Stimulated activated CD8-positive, alpha-beta memory T cell treated with anti-CD3 and anti-CD28 coated beads, Interleukin-4, amount 100 ng/mL, for 1 hour (primary cell): ENCODE measurements at places on chromosomes 16 and 17.

GRCh38 chr17:30493780-30494179 is 16.6 kb downstream of the GOSR1 start:
- DNase-seq: no peak

GRCh38 chr16:53494636-53495035 is 8.4 kb downstream of the AKTIP start:
- DNase-seq: no peak

DNA sequence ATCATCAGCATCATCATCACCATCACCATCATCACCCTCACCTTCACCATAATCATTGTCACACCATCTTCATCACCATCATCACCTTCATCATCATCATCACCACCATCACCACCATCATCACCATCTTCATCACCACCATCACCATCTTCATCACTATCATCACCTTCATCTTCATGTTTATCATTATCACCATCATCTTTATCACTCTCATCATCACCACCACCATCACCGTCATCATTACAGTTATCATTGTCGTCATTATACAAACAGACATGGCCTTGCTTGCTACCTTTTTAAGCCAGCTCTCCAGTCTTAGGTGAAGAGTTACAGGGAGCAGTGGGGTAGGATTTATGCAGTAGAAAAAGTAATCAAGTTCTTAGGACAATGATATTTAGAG is 114.9 kb downstream of the IRF8 start:
- no peak for DNase-seq

GRCh38 chr17:65898651-65899050 is 293.3 kb downstream of the CEP112 start:
- no peak for DNase-seq

DNA sequence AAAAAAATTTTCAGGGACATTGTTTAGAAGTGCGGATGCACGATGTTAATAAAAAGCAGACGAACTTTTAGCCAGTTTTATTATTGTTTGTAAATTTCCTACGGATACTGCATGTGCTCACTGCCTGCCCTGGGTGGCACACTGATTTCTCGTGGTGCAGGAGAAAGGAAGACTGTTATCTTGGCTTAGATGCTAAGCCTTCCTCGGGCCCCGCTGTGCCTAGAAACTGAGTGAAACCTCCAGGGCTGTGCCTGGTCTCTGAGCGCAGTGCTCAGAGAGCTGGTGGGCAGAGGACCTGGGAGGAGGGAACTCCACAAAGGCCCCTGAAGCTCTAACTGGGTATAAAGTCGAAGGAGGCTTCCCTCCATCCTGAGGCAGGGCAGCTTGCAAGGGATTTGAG is 35.4 kb upstream of the TNRC6C start:
- no peak for DNase-seq

DNA sequence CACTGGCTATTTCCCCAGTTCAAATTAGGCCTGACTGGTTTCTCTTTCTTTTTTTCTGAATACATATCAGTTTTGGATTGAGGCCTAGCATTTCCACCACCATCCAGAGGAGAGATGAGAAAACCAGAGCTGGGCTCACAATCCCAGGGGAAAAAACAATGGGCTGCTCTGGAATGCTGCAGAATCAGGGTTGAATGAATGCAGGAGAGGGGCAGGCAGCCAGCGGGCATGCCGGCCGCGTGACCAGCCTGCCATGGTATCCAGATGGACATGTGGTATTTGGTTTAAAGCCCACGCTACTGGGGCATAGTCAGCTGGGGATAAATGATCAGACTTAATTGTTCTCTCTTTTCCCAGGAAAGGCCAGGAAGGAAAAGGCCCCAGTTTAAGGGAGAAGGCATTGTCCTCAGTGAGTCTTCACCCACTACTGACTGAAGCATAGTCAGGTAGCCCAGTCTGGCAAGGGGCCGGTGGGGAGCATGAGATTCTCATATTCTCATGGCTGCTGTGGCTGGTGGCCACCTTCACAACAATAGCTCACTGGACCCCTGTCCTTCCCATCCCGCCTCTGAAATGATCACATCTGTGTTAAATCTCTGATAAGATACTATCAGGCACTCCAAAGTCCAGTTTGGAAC is 38.7 kb upstream of the RHOT1 start:
- DNase-seq: no peak

DNA sequence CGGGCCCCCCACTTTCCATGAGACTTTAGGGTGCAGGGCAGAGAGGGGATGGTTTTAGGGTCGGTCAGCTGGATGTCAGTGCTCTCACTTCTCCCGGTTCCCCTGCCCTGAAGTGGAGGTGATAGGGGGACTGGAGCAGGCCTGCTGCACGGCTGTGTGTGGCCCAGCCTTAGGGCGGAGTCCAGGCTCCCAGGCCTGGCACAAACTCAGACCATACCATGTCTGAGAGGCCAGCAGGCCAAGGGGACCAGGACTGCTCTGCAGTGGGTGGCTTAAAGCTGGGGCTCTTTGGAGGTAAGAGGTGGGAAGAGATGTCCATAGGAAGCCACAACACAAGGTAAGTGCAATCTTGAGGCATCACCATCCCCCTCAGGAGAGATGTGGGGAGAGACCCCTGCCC is 8.3 kb downstream of the TFAP4 start:
- DNase-seq: no peak

DNA sequence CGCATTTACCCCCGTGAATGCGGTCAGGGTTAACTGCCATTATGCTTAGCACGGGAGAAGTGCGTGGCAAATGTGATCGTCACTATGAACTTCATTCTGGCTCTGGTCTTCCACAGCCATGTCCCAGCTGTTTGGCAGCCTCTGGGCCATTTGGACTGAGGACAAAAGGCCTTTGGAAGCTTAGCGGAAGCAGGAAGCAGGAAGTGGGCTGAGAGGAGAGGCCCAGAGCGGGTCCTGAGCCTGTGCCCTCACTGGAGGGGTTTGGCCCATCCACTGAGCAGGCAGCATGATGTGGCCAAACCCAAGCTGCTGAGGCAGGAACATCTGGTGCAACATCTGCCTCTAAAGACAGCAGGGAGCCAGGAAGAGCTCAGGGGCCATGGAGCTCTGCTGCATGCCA is 345.9 kb downstream of the C16orf95 start:
- DNase-seq: no peak

DNA sequence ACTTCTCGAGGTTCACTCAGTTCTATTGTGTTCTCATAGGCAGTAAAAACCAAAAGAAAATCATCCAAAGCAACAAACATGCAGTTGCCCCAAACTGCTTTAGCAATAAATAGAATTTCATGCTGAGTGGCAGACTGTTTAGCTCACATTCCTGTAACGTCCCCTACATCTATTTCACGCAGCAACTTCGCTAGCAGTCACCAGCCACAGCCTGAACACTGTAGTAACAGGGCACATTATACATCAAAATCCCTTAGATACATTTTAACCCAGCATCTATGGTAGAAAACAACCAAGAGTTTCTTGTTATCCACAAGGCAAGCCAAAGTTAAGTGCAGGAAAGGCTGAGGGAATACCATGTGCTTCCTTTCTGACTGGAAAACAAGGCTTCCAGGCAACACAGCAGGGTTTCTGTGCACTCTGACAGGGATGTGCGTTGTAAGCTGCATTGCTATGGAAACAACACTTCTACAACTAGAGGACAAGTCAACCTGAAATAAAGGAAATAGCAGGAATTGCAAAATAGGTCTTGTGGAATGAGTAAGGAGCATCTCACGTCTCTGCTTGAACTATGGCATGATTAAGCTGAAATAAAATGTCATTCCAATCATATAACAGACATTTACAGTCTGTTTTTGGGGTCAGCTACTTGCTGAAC is 55.4 kb downstream of the CFDP1 start:
- DNase-seq: no peak

GRCh38 chr16:88463411-88463810 is 10.3 kb downstream of the ZFPM1 start:
- DNase-seq: no peak

- DNase-seq: no peak
Observed at GRCh38 chr17:19383681-19384470, 3.1 kb downstream of the MFAP4 start.

GRCh38 chr16:67702130-67702529 is 17.0 kb downstream of the GFOD2 start:
- DNase-seq: no peak

DNA sequence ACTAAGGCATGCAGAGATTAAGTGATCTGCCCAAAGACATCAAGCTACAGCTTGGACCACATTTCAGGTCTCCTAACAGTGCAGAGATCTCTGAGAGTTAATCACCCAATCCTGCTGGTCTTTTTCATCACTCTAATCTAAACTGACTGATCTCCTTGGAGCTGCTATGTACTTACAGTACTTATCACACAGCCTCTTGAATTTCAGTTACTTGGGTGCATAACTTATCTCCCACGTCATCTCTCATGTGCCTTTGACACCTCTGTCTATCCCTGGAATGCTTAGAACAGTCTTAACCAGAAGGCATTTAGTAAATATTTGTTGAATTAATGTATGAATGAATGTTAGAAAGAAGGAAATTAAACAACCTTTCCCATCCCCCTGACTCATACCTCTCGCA is 139.0 kb downstream of the SNX11 start:
- no peak for DNase-seq

DNA sequence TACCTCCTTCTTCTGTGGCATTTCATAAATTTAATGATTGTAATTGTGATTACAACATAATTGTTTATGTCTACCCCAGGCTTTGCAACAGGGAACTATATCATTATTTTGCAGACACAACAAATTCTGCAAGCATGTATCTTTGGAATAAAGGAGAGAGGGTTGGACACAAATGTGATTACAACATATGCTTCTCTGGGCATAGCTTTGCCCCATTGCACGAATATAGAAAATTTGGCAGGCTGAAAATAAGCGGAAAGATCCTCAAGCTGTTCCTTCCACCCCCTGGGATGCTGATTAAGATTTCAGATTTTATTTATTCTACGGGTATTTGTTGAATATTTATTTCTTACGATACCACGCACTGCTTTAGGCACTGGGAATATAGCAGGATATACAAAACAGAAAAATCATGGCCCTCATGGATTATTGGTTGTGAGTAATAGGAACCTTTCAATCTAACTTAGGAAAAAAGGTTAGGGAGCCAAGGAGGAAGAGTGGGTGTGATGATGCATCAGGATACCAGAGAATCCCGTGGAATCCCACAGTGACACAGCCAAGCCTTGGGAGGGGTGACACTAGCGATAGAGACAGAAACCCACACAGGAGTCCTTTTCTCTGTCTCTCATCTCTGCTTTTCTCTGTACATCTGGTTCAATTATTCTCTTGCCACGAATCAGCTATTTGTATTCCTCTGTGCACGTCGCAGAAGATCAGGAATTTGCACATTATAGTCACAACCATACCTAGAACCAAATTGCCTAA is 520.7 kb downstream of the MAF start:
- DNase-seq: no peak

DNA sequence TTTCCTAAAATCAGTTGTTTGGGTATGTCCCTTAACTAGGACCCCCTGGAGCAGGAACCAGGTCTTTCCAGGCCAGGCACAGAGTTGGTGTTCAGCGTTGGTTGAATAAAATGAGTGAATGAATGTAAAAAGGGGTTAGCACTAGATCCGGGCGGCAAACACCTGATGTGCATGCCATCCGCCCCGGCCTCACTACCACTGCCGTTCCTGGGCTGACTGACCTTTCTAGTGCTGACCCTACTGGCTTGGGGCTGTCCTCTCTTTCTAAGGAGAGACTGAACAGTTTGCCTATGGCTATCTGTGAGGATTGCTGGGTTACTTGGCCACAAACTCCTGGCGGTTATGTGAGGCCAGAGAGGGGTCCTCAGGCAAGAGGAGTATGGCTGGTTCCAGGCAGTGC is 10.1 kb upstream of the PHF12 start:
- no peak for DNase-seq

DNA sequence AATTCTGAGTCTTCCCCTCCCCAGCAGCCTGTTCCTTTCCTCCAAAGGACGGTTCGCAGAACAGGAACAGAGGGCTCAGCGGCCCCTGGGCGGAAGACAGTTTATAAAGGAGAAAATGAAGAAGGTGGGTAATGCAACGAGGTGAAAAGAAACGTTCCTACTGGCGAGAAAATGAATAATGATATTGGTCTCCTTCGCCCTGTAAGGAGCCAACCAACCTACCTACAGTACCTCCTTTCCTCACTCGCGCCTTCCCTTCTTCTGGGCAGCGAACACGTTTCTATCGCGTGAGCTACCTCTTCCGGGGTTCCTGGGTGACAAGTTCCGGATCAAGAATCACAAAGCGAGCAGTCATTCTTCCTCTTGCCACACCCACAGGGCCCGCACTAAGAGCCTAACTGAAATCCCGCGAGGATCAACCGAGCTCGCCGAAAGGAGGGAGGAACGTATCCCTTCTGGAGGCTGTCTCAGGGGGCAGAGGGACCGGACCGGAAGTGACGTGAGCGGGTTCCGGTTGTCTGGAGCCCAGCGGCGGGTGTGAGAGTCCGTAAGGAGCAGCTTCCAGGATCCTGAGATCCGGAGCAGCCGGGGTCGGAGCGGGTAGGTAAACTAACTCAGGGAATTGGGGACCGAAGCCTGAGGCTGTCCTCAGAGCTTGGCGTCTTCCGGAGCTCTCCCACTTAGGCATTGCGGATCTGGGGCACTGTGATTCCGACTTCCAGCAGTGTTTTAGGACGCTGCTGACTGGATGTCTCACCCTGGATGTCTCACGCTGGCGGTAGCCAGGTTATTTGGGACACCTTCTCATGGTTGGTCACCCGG is at the start of the genes PTRH2 and VMP1:
PTRH2 (minus strand) TSS at position 282 of the 822 bp plus-strand sequence. CDS start 9,452 bp downstream, outside the sequence.
VMP1 (plus strand) TSS at position 506 of the 822 bp plus-strand sequence. CDS start 23,793 bp downstream, outside the sequence.
- DNase-seq: peak; percentile 76

- DNase-seq: no peak
Observed at GRCh38 chr16:14490235-14490634, 139.8 kb downstream of the PARN start.

DNA sequence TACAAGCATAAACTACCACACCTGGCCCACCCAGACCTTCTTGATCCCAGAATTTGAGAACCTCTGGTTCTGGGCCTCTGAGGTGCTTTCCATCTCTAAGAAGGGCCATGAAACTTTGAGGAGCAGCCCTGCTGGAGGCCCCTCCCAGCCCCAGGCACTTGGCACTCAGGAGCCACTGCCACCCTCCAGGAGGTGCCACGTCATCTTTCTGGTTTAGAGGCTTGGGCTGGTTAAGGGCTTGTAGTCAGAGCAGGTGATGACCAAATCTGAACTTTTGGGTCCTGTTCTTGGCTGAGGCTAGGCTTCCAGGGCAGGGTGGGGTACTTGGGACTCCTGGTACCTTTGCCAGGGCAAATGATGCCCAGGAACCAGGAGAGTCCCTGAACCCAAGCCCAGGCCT is 13.8 kb upstream of the DLX4 start:
- DNase-seq: no peak
